ENCODE measurements at places on chromosomes 2 and 18.

GRCh38 chr2:145799595-145800108 is 1279.7 kb upstream of the ZEB2 start:
- DNase-seq, result no peak

- peak; percentile 92 for DNase-seq
Measured at GRCh38 chr18:55322178-55322735, 265.7 kb downstream of the TCF4 start.

DNA sequence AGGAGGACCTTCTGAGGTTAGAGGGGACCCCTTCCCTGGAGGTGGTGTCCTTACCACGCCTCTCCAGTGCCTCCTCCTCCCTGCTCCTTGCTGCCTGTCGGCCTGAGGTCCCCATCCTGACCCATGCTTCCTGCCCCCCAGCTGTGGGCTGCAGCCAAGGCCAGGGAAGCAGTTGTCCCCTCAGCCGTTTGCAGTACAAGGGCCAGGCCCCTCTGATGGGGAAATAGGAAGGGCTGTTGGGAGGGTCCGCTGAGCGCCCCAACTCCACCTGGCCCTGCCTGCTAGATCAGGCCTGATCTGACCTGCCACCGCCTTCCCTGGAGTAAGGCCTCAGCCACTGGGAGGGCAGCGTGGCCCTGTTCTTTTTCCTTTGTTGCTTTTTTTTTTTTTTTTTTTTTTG is 219.8 kb downstream of the KLHL29 start:
- DNase-seq, result no peak

DNA sequence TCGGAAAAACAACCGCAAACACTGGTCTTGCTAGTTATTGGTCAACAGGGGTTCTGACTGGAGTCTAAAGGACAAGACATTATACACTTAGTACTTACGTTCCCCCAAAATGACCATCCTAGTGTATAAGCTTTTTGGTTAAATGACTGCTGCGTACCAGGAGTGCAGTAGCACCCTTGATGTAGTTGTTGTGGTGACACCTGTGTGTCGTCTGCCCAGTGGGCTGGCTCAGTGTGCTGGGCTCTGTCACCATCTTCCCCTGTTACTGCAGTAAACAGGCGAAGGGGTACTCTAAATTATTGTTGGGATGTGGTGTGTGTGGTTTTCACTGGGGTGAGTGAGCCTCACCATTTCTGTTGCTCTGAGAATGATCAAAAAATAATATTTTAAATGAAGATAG is 76.2 kb downstream of the MAPRE2 start:
- DNase-seq, result no peak

DNA sequence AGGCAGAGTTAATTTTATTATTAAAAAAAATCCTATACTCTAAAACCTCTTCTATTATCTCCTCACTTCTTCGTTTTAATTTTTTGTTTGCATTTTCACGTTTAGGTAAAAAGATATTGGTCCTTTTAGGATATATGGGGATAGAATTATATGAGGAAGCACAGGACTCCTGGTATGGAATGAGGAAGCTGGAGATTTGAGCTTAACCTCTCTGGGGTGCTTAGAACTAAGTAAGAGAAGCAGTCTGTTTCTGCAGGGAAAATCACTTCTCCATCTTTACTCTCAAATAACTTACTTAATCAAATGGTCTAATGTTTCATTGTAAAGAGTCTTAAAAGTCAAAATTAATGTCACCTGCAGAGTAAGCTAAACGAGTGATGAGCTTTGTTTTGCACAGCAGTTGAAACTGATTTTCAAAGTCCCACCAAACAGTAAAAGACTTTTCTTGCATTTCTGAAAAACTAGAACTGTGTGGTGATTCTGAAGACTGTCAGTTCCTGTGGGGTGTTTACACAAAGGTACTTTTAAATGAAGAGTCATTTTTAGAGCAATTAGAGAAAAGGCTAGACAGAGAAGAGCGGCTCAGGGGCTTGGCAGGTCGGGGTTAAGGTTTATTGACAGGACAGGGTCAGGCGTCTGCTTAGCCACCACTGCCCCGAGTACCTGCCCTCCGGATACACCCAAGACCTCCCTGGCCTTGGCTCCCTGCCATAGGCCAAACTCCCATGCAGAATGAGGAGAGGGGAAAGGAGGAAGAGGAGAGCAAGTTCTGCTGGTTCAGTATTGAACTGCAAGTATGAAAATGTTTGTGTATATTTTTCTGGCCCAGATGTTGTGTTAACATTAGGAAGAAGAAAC is 21.6 kb downstream of the METAP1D start:
- no peak for DNase-seq
